Germinal center (tissue), 1 donor: ENCODE measurements at places on chromosomes 16 and 17.

DNA sequence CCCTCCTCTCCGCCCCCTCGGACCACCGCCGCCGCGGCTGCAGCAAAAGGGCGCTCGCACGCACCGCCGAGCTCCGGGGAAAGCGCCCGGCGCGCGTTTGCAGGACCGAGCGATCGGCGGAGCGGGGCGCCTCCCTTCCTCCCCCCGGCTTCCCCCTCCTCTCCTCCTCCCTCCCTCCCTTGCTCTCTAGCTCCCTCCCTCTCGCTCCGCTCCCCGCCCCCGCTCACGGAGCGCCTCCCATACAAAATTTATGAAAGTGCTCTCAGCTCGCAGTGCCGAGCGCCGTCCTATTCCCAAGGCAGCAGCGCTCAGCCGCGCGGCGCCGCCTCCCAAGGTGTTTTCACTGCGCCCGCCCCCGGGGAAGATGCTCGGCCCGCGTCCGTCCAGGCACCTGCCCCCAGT, at the start of gene RTN4RL1:
Gene RTN4RL1, minus strand, starts transcription at position 115 of the 402 bp plus-strand sequence. CDS start 469 bp downstream, outside the sequence.
- DNase-seq = peak; percentile 53

DNA sequence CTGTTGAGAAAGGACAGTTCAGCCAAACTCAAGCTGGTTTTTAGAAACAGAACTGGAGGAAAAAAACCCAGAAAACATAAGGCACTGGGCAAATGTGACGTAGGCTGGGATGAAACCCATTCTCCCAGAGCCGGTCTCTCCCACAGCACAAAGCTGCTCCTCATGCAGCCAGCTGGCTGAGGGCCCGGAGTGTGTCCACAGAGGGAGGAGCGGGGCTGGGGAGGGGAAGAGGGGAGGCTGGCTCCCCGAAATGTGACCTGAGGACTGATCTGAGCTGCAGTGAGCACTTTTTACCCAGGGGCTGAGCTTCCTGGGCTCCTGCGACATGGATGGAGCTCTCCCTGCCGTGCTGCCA, 20.8 kb downstream of the FOXF1 start:
- no peak for DNase-seq

- DNase-seq = peak; percentile 45
These were observed 14.1 kb downstream of the TP53 start for GRCh38 chr17:7673239-7673638.

DNA sequence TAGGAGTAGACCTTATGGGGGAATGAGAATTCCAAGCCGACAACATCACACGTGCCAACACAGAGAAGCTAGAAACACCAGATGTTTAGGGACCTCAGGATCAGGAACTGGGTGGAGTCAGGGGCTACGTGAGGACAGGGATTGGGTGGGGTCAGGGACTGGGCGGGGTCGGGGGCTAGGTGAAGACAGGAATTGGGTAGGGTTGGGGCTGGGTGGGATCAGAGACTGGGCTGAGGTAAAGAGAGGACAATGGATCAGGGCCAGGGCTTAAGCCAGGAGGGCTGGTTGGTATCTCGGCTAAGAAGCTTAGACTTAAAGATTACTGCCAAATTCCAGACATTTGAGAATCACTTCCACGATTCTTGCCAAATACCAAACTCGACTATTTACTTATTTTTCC, 11.6 kb downstream of the TEKT5 start:
- DNase-seq = no peak

- DNase-seq = peak; percentile 87
These were observed 14.2 kb downstream of the POLR3K start for GRCh38 chr16:38941-39892.

DNA sequence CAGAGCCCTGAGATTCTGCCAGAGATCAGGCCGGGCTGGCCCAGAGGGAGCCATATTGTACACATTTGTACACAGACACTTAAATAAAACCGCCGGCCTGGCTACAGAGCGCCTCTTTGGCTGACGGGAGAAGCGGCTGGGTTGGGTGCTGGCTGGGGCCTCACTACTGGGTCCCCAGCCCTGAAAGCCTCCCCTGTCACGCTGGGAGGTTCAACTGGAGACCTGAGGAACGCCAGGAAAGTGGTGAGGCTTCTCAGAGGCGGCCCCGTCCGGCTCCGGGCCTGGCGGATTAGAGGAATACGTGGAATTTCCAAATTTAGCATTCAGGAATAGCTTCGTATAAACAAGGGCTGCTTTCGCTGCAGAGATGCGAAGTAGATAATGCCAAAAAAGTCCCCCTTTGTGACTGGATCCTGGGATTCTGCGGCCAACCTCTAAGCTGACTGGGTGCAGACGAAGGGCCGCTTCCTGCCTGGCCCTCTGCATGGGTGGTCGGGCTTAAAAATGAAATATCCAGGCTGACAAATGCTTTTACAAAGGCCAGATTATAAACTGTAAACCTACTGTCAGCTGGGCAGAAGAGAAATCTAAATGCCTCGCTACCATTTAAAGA, 252.4 kb downstream of the IRF8 start:
- no peak for DNase-seq

GRCh38 chr16:72401084-72401361, 229.1 kb upstream of the PMFBP1 start:
- DNase-seq = no peak

DNA sequence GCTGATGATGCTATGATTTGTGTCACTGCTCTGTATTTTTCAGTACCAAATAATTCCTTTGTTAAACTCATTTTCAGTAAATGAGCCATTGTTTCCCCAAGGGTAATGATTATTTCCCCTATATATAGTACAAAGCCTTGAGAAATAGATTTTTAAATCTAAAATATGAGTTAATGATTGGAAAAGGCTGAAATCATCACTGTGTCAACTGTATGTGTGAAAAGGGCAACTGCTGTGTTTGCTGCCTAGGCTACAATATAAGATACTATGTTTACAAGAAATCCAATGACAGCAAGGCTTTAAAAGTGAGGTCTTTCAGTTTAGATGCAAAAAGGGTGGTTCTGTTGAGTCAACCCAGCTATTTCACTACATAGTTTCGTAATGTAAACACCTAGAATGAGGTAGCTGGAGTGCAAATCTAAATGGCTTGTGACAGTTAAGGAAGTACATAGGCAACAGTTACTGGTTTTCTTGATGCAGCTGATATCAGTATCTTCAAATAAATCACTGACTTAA, 15.3 kb downstream of the NLK start:
- DNase-seq = peak; percentile 38

- DNase-seq = no peak
These were observed 28.1 kb downstream of the HEATR3 start for GRCh38 chr16:50093607-50094539.

- no peak for DNase-seq
These were observed 5.2 kb downstream of the PERCC1 start for GRCh38 chr16:1435921-1436697.

DNA sequence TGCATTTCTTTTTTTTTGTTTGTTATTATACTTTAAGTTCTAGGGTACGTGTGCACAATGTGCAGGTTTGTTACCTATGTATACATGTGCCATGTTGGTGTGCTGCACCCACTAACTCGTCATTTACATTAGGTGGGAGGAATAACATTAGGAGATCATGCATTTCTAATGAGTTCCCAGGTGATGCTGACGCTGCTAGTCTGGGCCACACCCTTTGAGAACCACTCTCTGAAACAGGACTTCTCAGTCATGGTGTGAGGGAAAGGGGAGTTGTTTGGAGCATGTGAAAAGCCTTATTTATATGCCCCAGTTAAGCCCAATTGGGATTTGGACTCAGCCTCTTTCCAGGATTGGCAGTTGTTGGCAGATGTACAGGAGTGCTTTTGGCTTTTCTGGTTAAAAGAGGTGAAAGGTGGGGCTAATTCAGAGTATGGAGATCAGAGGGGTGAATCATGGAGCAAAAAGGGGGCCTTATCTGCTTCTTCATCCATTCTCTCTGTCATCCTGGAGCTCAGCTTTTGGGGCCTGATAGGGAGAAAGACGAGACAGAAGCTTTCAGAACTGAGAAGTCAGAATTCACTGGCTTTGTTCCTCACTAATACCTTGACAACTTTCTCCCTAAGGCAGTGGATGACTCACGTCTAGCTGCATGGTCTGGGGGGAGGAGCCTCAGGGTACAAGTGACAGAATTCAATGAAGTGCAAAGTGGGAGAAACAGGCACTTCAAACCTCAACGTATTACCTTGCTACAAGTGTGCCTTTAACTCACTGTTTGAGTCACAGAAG, 180.0 kb upstream of the CACNG3 start:
- no peak for DNase-seq

DNA sequence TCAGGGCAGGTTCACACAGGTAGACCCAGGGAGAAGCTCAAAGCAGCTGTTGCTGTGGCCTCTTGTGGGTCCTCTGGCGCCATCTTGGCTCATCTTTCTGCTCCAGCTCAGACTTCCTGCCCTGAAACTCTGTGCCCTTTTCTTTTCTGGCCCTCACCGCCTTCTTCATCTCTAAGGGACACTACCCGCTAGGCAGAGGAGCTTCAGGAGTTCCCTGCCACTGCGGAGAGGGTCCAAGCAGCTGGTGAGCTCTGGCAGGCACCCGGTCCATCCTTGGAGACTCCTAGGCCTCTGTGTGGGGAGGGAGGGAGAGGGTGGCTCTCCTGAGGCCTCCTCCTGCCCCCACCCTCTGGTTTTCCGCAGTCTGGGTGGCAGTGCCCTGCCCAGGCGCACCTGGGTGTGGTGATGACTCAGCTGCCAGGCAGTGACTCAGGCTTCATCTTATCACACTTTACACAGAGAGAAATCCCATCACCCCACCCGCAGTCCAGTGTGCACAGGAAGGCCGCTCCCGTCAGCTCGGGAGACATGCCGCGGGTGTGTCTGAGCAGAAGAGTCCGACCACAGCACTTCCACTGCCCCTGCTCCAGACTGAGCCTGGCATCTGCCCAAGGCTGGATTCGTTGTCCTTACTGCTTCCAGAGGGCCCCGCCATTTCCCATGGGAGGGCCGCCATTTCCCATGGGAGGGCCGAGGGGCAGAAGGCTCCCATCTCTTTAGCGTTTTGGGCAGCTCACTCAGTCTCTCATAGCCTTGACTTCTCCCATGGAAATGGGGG, 7.3 kb downstream of the NT5C start:
- no peak for DNase-seq

GRCh38 chr16:58034774-58035173, 9.2 kb downstream of the MMP15 start:
- peak; percentile 48 for DNase-seq

DNA sequence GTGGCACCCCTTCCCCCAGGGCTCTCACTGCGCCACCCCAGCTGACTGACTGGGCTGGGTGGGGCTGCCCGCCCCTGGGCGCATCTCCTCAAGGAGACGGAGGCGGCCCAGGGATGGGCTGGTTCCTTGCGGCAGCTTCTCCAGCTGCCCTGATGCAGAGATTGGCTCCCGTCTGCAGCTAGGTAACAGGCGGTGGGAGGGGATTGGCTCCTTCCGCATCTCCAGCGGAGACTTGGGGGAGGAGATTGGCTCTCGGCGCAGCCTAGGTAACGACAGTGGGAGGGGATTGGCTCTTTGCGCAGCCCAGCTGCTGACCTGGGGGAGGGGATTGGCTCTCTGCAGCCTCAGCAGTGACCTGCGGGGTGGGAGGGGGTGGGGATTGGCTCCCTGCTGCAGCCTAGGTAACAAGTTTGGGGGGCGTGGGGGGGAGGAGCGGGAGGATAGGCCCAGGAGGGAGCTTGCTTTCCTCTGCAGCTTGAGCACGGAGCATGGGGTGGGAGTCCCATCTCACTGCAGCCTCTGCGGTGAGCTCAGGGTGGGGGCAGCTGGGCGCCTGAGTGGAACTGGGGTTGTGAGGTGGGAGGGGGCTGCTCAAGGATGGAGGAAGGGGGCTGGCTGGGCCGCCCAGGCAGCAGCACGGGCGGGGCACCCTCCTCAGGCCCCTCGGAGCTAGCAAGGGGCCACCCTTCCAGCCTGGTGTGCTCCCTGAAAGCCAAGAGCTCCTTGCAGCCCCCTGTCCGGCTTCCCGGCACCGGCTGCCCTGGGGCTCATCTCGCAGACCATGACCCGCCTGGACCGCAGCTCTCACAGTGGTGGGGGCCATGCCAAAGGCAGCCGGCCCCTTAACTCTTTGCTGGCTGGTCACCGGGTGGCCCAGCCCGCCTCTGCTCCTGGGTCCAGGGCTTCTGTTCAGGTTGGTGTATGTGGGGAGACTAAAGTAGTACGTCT, 6.4 kb downstream of the NFE2L1 start:
- no peak for DNase-seq

GRCh38 chr17:79989106-79989835, 46.4 kb downstream of the TBC1D16 start:
- no peak for DNase-seq

GRCh38 chr17:59547131-59547915, 18.1 kb upstream of the DHX40 start:
- no peak for DNase-seq

DNA sequence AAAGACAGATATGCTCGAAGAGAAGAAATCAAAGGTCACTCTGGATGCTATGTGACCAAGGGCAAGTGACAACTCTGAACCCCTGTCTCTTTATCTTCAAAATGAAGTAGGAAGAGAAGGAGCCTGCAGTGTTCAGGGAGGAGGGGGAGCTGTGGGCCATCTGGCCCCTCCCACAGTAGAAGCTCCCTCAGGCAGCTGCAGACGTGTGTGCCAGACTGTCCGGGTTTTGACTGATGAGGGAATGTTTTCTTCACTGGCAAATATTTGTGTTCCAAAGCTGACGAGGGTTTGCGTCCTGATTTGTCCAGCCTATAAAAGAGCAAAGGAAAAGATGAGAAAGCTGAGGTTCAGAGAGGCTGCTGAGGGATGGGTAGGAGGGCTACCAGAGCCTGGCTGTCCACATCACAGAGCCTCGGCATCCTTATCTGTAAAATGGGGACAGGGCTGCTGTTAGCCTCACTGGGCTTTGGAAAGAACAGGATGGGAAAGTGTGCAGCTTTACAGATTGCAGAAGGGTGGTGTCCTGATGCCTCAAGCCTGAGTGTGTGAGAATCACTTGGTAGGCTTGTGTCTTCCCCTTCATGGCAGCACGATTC, 1.8 kb upstream of the GINS2 start:
- no peak for DNase-seq

DNA sequence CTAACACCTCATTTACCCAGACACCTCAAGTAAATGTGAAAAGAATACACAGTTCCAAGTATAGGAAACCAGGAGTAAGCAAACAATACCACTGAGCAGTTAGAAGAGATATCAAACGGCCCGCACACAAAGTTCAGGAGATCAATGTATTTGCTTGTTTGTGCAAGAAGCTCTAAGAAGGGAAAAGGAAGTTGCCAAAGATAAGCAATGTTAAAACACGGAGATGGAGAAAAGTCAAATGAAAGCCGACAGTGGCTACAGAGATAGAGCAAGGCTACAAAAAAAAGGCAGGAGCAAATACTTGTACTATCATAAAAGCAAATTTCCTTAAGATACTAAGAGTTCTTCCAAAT, 29.5 kb downstream of the PSME3IP1 start:
- no peak for DNase-seq

- no peak for DNase-seq
These were observed 20.3 kb downstream of the GPR142 start for GRCh38 chr17:74387365-74388218.

- DNase-seq = peak; percentile 74
These were observed 48.5 kb downstream of the RAI1 start for GRCh38 chr17:17729620-17730249.

DNA sequence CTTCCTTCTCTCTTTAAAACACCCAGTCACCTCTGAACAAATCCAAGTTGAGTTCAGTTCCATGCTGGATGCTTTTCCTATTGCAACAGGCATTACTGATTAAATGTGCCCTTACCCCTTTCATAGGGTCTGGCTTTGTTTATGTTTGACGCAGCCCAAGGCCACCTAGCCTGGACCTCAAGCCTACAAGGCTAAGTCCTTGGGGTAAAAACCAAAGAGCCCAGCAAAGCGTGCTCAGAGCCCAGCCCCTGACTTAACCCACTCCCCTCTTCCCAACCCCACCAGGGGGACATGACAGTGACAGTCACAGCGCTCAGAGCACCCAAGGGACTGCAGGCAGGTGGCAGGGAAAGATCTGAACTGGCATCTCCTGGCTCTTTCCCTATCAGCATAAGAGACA, 200.6 kb downstream of the XYLT1 start:
- no peak for DNase-seq
